ENCODE measurements at places on chromosomes 4 and X. TPM values are rescaled to one million over a fixed set of nuclear protein-coding genes. Genes with fewer than 3 reads are reported as not detected.

GRCh38 chrX:138856881-138857604, 145.5 kb upstream of the FGF13 start:
- no peak for DNase-seq

GRCh38 chr4:53963336-53963735, 101.1 kb downstream of the CHIC2 start:
- DNase-seq, result no peak

DNA sequence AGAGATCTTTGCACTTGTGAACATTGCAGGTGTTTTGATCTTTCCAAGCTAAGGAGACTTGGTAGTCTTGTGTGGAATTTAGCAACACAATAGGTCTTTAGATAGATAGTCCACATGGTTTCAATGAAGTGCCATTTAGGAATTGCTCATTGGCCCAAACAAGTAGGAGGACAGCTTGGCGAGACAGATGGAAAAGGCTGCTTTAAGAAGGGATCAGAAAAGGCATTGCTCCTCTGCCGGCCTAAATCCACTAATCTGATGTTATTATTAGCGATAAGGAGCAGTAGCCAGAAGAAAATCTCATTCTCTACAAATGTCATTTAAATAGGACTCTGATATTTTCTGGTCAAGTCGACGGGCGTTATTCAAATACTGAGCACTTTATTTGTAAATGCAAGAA, 99.7 kb downstream of the AFF2 start:
- DNase-seq, result no peak

- no peak for DNase-seq
These were observed 104.6 kb downstream of the DTHD1 start for GRCh38 chr4:36385951-36386571.

DNA sequence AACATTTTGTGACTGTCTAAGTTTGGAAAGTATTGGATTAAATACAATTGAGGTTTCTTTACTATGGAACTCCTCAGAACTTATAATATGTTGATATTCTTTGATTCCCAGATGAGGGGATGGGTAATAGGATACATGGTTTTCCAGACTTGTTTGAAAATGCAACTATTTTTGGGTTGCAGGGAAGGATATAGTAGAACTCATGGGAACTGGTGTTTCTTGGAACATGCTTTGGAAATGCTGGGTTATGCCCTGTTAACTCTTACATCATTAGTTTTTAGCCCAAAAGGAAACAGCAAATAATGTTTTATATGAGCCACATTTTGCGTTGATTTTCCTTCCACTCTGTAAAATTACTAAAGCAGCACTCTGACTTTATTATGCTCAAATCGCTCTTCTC, 41.9 kb downstream of the HPF1 start:
- no peak for DNase-seq

- no peak for DNase-seq
These were observed 70.1 kb upstream of the SH3RF1 start for GRCh38 chr4:169340834-169341233.

GRCh38 chrX:13427441-13428052, 107.7 kb upstream of the ATXN3L start:
- DNase-seq, result no peak

- DNase-seq, result no peak
These were observed 28.7 kb downstream of the SULT1E1 start for GRCh38 chr4:69831270-69831627.

DNA sequence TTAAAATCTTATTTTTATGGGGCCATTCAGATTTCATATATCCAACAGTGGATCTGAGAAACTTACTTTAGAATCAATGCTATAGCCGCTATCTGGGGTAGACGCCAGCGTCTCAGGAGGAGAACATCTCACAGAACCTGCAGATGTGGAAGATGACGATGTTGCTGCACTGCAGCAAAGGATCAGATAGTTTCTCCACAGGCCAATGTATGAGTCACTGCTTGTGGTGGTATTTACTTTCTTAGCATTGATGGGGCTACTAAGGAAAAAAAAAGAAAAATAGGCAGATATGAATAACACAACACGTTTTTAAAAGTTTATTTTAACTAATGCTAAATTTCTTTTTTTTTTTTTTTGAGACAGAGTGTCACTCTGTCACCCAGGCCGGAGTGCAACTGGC, 85.9 kb downstream of the ZAR1 start:
- DNase-seq, result no peak

The SLC9A7 gene
- 16.5 TPM for total RNA-seq

The FOXP3 gene
- 0.17 TPM for total RNA-seq

The PAGE4 gene
- not detected for total RNA-seq

Data from dermis blood vessel endothelial cell (primary cell).